ENCODE measurements at places on chromosomes 2 and 18.

- no peak for DNase-seq
These were observed 94.8 kb downstream of the PPP1R1C start for GRCh38 chr2:182080493-182080892.

DNA sequence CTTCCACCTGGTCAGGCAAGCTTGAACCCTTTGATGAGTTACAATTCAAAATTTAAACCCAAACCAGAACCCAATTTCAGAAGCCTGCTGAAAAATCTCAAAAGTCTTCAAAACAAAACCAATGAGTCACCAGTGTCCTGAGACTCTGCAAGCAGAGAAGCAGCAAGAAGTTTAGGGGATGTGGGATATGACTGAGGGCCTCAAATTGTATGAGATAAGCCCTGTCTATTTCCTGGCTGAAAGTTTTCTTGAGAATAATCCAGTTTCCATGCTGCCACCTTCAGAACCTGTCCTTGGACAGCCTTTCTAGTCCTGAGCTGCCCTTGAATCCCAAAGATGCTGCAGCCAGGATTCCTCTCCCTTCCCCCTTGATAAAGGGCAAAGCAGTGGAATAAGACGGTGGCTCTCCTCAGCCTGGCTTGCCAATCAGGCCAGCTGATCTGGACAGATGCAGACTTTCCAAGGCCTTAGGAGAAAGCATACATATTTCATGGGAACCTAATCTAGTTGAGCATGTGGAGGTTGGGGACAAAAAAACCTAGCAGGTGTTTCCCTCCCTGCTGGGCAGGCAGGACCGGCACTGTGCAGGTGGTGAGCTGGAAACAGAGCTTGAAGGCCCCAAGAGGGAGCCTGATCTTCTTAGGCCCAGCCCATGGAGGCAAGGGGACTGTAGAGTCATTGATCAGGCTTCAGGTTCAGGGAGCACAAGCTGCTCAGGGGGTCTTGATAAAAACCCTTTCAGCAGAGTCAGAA, 278.0 kb upstream of the MGAT5 start:
- DNase-seq = no peak

GRCh38 chr2:113857464-113857863, 32.4 kb upstream of the ACTR3 start:
- DNase-seq = no peak

GRCh38 chr2:97911206-97911921, 84.4 kb downstream of the TMEM131 start:
- DNase-seq = no peak

GRCh38 chr2:66324356-66324755, 110.6 kb upstream of the MEIS1 start:
- DNase-seq = no peak

DNA sequence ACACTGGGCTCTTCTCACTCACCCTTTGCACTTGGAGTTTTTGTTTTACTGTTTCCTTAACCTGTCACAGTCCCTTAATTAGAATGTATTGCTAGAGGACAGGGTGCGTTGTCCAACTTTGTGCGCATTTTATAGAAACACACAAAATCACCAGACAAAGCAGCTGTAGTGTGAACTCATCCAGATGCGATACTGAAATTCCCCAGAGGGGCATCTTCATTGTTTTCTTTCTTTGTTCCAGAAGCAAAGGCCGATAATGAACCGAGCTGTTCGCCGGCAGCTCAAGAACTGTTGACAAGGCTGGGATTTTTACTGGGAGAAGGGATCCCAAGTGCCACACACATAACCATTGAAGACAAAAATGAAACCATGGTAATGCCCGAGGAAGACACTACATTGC, 137.6 kb downstream of the WDSUB1 start:
- DNase-seq = no peak

DNA sequence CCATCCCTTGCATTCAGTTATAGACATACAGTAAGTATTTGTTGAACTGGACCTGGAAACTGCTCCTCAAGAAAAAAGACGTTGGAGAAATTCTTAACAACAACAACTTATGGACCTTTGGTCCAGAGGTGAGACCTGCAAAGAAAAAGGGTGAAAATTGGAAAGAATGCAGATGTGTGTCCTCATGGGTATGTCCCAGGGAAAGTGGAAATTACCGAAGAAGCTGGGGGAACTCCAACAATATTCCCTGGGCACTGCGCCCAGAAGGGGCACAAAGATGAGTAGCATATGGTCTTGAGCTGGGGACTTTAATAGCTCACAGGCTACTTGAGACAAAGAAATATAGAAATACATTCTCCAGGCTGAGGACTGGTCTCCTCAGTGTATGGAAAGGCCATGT, 35.5 kb upstream of the YWHAQ start:
- no peak for DNase-seq

DNA sequence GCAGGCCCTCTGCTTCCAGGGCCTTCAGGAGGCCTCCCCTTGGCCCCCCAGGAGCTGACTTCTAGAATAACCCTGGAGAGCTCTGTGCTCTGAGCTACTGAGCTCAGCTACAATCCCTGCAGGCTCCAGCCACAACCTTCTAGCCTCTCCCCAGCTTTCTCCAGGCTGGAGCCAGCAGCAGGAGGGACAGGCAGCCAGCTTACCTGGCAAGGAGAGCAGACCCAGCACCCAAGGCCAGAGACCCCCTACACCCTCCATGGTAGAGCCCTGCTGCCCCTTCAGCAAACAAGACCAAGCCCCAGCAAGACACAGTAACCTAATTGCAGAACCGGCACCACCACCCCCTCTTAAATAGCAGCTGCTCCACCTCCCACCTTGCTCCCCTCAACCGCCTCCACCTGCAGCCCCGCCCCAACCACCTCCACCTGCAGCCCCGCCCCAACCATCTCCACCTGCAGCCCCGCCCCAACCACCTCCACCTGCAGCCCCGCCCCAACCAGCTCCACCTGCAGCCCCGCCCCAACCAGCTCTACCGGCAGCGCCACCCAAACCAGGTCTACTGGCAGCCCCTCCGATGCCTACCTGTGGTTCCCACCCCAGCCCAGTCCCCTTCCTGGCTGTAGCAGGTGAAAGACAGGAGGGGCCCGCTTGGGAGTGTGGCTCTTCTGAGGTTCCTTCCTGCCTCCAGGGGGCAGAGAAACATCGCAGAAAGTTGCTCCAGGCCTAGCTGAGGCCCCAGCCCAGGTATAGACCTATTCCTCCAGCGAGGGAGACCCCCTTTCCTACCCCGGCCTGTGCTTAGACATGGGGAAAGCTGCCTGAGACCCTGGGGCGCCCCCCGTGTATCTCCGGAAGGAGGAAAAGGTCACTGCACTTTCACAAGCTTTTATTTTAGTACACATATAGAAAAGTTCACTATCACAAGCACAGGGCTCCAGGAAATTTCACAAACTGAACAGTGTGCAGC, at the start of gene ASTL:
ASTL (minus strand) TSS at position 324 of the 967 bp plus-strand sequence; CDS start at position 258, 66 bp downstream.
- DNase-seq = no peak

- DNase-seq = no peak
These were observed 776.2 kb downstream of the RNF144A start for GRCh38 chr2:7693246-7694075.

DNA sequence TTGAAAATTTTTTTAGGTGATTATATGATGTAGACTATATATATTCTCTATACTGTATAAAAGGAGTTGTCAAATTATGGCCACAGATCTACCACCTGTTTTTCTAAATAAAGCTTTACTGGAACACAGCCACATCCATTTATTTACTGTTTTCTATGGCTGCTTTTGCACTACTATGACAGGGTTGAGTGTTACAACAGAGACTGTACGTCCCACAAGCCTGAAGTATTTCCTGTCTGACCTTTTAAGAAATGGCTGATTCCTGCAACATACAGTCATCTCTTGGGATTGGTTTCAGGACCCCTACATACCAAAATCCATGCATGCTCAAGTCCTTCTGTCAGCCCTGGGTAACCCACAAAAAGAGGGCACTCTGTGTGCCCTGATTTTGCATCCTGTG, 508.3 kb downstream of the TSN start:
- no peak for DNase-seq

DNA sequence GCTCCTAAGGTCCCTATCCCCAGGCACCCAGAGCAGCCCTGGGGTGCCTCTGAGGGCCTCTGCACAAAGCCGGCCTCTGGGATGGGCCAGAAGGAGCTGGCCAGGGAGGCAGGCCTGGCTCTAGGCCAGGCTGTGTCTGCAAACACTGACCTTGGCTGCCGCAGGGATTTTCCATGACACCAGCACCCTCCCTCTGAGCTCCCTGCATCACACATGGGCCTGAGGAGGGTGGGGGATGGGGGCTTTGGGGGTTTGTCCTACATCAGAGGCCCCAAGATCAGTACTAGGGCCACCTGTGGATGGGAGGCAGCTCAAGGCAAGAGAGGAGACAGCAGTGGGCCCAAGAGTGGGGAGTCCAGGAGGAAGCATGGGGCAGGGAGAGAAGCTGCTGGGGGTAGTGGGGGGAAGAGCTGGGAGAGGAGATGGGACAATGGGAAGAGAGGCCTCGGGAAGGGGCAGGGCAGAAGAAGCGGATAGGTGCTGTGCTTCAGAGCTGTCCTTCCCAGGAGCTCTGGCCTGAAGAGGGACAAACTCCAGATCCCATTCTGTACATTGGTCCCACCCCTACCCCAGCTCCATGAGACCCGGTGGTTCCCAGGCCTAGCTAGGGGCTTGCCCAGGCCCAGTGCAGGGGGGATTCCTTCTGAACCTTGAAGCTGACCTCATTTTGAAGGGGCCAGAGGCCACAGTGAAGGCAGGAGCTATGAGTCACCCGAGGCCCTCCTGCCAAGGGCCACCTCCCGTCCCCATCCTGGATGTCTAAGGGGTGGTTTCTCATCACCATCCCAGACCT, 28.0 kb downstream of the KCNK3 start:
- no peak for DNase-seq

- DNase-seq = no peak
These were observed 3.1 kb downstream of the ADAM17 start for GRCh38 chr2:9552219-9553178.

DNA sequence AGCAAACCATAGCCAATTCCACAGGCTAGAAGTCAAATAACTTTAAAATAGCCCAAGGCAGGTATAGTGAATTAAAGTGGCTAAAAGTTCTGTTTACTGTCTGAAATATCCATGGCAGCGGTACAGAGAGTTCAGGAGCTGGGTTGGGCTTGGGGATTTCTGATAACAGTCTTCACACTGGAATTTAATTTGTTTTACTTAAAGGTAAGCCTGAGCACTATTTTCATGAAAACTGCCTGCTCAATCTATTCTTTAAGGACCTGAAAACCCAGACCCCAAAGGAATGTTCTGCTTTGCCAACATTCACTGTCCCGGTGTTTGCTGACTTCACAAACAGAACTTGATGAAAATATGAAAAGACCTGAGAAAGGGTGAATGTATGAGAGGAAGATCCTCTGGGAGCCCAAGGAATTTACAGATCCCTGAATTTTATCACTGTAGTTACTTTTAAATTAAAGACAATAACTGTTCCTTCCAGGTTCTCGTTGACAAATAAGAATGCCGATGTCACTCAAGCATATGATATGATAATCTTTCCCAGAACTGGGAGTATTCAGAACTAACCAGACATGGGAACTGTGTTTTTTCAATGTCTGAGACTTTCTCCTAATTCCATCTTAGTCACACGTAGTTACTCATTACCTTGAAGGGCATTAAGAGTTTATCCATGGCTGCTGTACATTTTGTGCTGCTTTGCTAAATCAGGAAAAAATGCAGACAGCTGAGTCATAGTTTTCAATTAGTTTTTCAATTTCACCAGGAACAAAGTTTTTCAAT, 28.3 kb upstream of the ITGB6 start:
- DNase-seq = no peak

- peak; percentile 18 for DNase-seq
These were observed 85.2 kb upstream of the SPATS2L start for GRCh38 chr2:200221055-200221955.

- DNase-seq = no peak
These were observed 804.5 kb downstream of the NR4A2 start for GRCh38 chr2:155528034-155528433.

- DNase-seq = no peak
These were observed 366.7 kb downstream of the NUP35 start for GRCh38 chr2:183490914-183491313.

DNA sequence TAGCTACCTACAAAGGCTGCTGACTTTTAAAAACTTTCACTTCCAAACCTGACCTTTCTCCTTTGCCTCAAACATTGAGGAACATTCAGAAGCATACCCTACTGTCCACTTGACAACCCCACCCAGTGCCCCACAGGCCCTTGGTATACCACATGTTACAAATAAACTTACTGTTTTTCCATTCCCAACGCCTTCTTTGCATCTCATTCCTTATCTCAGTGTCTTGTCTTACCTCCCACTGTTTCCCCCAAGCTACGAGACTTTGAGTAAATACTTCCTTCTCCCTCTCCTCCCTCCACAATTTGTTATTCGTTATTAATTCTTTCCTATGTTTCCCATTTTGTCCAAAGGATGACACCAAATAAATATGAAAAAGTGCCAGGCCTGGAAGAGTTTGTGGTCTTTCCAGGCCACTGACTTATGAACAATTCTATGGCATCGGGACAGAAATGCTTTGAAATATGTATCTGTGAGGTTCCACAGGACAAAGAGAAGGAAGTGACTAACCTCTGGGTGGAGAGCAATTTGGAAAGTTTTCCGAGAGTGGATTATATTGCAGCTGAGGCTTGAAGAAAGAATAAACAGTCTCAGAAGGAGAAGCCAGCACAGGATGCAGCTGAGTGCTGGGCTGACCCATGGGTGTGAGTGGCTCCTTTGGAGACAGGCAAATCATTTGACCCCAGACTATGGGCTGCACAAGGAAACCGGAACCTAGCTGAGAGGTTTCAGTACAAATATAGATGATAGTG, 409.0 kb downstream of the LPIN1 start:
- no peak for DNase-seq

DNA sequence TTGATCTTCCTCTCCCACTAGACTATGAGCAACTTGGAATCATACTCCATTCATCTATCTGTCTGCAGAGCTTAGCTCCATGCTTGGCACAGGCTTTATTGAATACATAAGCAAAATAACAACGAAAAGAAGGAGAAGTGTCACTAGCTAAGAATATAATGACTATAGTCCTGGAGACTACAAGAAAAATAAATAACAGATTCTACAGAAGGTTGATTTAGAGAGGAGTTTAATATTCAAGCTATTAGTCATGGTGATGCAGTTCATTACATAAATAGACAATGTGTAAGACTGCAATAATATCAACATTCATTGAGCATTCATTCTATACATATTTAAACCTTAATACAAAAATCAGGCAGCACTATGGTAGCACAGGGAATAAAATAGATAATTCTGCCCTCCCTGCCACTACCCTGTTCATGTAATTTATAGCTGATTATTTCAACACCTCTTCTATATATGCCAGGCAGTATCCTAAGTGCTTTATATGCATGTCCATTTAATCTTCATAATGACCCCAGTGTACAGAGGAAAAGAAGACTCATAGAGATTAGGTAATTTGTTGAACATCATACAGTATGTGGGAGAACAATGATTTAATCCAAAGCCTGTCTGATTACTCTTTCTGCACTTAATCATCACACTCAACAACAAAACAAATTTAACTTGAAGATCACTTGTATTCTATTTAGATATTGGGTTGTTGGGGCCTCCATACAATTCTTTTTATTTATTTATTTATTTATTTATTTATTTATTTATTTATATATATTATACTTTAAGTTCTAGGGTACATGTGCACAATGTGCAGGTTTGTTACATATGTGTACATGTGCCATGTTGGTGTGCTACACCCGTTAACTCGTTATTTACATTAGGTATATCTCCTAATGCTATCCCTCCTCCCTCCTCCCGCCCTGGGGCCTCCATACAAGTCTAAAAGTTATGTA, 165.3 kb downstream of the RNF152 start:
- DNase-seq = no peak

All from left renal pelvis (tissue), 4 donors.